Stimulated activated CD8-positive, alpha-beta memory T cell treated with anti-CD3 and anti-CD28 coated beads, Interleukin-12 subunit alpha, Interleukin-12 subunit beta, amount 100 ng/mL, for 4 hours (primary cell): ENCODE measurements at places on chromosomes 13 and 19.

- DNase-seq: no peak
These were observed 188.7 kb downstream of the TM9SF2 start for GRCh38 chr13:99689955-99690354.

DNA sequence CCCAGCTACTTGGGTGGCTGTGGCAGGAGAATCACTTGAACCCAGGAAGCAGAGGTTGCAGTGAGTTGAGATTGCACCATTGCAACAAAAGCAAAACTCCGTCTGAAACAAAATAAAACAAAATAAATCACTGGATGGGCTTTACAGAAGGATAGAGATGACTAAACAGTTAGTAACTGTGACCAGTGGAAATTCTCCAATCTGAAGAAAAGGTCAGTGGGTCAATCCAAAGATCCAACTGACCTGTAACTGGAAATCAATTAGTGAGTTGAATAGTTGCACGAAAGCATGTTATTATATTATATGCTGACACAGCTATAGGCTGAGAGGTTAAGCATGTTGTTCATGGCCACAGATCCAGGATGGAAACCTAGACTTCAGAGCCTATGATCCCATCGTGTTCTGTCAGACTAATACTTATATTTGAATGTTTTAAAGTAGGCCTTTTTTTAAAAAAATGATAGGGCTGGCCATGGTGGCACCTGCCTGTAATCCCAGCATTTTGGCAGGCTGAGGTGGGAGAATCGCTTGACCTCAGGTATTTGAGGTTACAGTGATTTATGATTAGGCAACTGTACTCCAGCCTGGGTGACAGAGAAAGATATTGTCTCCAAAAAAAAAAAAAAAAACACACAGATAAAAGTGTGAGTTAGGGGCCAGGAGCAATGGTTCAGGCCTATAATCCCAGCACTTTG lies 1.4 kb downstream of the ECH1 start:
- no peak for DNase-seq

DNA sequence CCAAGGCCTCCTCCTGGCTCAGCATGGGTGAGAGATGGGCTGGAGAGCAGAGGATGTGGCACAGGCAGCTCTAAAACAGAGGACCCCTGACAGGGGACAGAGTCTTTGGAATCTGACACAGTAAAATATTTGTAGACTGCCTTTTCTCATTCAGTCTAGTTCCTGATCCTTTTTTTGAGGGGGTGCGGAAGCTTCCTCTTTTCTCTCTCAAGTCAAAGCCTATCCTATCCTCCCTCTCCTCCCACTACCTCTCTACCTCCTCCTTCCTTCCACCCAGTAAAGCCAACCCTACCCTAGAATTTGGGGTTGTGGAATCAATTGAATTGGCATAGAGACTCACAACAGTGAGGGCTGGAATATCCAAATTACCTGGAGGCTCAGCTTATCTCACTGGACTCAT lies 82.0 kb downstream of the TEX26 start:
- DNase-seq: no peak

- no peak for DNase-seq
These were observed 519 bp downstream of the PTPRS start for GRCh38 chr19:5339950-5340636.

- DNase-seq: no peak
These were observed 924.2 kb downstream of the UQCRFS1 start for GRCh38 chr19:28288572-28289264.

DNA sequence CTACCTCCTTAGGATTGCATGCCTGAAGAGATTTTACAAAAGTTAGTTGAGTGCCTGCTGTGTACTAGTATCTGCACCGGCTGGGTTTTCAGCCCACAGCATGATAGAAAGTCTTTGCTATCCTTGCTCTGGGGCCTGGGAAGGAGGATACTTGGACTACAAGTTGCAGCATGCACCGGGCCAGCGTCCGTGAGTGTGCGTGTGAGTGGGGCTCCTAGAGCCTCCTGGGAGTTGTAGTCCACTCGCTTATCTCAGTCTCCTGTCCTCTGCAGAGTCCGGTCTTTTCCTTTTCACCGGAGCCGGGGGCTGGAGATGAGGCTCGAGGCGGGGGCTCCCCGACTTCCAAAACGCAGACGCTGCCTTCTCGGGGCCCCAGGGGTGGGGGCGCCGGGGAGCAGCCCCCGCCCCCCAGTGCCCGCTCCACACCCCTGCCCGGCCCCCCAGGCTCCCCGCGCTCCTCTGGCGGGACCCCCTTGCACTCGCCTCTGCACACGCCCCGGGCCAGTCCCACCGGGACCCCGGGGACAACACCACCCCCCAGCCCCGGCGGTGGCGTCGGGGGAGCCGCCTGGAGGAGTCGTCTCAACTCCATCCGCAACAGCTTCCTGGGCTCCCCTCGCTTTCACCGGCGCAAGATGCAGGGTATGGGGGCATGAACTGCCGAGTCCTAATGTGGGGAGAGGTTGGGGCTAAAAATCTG lies 20.6 kb downstream of the BRSK1 start:
- no peak for DNase-seq

DNA sequence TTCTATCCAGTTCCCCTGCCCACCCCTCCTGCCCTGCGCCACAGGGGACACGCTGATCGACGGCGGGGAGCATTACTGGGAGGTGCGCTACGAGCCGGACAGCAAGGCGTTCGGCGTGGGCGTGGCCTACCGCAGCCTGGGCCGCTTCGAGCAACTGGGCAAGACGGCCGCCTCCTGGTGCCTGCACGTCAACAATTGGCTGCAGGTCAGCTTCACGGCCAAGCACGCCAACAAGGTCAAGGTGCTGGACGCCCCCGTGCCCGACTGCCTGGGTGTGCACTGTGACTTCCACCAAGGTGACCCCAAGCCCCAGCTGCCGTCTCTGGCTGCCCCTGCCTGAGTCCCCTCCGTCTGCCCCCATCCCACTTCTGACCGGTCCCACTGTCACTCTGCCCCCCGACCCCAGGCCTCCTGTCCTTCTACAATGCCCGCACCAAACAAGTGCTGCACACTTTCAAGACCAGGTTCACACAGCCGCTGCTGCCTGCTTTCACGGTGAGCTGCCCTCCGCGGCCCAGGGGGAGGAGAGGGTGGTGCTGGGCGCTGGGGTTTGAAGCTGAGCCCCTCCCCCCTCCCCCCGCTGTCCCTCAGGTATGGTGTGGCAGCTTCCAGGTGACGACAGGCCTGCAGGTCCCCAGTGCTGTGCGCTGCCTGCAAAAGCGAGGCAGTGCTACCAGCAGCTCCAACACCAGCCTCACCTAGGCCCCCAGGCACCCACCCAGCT lies 15.5 kb downstream of the STAP2 start:
- DNase-seq: no peak

DNA sequence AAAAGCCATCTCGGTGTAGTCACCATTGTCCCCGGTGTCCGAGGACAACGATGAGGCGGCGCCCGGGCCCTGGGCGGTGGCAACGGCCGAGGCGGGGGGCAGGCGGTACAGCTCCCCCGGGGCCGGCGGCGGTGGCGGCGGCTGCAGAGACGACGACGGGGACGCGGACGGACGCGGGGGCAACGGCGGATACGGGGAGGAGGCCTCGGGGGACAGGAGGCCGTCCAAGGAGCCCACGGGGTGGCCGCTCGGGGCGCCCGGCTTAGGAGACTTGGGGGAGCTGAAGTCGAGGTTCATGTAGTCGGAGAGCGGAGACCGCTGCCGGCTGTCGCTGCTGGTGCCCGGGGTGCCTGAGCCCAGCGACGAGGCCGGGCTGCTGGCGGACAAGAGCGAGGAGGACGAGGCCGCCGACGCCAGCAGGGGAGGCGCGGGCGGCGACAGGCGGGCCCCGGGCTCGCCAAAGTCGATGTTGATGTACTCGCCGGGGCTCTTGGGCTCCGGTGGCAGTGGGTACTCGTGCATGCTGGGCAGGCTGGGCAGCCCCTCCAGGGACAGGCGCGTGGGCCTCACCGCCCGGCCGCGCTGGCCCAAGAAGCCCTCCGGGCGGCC lies 3.5 kb downstream of the IRS2 start:
- DNase-seq: no peak

DNA sequence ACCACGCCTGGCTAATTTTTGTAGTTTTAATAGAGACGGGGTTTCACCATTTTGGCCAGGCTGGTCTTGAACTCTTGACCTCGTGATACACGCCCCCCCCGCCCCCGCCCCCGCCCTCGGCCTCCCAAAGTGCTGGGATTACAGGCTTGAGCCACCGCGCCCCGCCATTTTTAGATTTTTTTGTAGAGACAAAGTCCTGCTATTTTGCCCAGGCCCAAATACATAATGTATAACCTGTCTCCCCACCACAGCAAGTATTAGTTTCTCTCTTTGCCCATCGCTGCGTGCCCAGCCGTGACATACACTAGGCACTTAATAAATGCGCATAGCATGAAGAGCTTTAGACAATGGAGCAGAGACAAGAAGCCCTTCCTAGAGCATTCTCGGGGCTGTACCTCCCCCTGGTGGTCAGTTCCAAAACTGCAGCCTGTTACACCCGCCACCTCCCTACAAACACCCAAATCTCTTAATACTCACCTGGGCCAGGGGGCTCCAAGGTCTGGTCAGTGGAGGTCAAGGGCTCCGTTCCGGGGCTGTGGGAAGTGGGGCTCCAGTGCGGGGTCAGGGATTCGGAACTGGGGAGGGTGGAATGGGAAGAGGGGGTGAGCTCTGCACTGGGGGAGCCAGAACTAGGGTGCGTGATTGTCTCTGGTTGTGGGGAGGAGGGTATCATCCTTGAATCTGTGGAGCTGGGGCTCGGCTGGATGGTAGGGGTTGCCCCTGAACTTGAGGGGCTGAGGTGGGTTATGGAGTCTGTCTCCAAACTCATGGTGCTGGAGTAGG lies 22.5 kb downstream of the IQCN start:
- peak; percentile 56 for DNase-seq

DNA sequence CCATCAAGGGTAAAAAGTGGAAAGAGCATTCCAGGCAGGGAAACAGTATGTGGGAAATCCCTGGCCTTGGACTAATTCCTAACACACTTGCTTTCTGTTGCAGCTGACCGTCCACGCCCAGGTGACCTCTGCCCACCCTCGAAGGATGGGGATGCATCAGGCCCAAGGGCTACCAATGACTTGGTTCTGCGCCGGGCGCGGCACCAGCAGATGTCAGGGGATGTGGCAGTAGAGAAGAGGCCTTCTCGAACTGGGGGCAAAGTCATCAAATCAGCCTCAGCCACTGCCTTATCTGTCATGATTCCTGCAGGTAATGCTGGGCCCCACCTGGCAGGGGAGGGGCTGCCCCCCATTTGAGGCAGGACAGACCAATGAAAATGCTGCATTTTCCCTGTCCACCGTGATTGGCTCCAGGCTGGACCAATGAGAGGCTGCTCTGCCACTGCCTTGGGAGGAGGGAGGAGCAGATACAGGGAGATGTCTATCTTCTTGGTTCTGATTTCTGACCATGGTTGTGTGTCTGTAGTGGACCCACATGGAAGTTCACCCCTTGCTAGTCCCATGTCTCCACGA lies 12.6 kb downstream of the DNASE2 start:
- no peak for DNase-seq

GRCh38 chr13:88685459-88685858 lies 1014.3 kb downstream of the SLITRK5 start:
- no peak for DNase-seq
